Activated T-helper 1 cell treated with Interleukin-2 at 50 U/mL for 16 hours (primary cell): ENCODE measurements at places on chromosomes 13 and 19.

DNA sequence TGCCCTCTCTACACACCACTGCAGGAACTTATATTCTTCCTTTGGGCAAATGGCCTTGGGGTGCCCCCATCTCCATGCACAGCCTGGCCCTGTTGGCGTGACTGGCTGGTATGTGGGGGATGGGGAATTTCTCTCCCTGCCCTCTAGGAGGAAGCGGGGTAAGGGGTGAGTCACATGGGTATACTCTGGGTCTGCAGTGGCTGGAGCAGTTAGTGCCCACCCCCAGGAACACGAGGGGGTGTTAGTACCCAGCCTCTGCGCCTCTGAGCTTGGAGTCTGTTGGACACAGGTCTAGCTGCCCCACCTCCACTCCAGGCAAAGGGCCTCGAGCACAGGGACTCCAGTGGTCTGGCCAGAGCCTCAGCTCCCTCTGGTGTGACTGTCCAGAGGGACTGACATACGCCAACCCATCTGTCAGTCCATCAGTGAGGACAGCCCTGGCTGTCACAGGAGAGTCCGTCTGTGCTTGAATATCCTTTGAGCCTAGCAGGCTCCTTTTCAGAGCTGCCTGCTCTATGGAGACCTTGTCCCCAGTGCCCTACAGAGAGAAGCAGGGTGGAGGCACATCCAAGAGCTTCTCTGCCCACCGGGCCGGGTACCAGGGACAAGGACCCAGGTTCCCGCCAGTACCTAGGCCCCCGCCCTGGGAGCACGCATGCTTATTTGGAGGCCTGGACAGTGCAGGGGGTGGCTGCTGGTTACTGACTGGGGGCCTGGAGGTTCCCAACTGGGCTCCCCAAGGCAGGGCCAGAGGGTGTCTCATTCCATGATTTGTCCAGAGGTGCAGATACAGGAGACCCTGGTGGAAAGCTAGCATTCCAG, 66.6 kb downstream of the CHST8 start:
- no peak for DNase-seq

GRCh38 chr13:50463719-50464118, 379.8 kb downstream of the DLEU7 start:
- no peak for DNase-seq

- DNase-seq, result no peak
These were observed 349.3 kb downstream of the RBM26 start for GRCh38 chr13:79056706-79057105.

DNA sequence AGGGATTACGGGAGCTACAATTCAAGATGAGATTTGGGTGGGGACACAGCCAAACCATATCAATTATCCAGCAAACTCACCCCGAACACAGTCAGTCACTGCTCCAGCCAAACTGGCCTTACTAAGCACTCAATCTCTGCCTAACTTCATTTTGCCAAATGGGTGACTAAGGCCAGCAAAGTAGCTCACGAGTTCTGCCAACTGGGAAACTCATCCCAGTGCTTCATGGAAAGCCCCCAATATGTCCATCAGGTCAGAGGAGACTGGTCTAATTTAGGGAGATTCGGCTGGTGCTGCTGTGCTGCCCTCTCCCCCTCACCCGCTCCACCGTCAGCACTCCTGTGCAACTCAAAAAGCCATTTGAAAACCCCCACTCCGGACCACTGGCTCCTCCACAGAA, 324.0 kb downstream of the FOXO1 start:
- no peak for DNase-seq

DNA sequence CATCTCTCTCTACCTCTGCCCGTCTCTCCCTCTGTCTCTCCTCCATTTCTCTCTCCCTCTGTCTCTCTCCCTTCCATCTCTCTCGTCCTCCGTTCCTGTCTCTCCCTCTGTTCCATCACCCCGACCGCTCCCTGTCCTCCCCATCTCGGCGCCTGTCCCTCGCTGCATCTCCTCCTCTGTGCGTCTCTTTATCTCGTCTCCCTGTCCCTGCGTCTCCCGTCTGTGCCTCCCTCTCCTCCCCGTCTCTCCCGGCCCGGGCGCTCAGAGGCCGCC, 4.6 kb downstream of the GRIN2D start:
- DNase-seq, result no peak

DNA sequence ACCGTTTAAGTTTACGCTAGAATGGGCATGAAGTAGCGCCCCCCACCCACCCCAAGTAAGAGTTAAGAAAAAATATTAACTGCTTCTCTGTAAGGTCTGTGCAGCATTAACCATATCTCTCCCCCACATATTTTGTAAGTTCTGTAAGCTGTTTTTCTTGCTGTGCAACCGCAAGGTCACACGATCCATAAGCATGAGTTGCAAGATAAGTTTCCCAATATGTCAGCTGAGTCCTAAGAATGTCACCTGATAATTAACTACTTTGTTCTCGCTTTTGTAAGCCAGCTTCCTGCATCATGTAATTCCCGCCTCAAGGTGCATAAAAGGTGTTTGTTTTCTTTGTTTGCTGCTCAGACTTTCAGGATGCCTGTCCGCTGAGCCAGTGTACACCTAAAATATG, 187.0 kb downstream of the MYO16 start:
- no peak for DNase-seq

GRCh38 chr13:109685203-109685602, 101.2 kb downstream of the IRS2 start:
- DNase-seq, result no peak

DNA sequence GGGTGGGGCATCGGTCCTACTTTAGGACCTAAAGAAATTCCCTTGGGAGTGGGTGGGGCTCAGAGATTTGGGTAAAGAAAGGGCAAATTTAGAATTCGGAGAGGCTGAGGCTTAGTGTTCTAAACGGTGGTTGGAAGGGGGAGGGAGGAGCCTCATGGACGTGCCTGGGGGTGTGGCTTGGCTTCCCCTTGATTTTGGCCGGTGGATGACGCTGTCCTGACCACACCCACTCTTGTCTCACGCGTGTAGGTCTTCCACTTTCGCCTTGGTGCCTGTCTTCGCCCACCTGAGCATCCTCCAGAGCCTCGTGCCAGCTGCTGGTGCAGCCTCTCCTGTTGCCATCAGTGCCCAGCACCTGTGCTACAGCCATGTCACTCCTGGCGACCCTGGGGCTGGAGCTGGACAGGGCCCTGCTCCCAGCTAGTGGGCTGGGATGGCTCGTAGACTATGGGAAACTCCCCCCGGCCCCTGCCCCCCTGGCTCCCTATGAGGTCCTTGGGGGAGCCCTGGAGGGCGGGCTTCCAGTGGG, 1.2 kb upstream of the NUP62 start:
- no peak for DNase-seq

DNA sequence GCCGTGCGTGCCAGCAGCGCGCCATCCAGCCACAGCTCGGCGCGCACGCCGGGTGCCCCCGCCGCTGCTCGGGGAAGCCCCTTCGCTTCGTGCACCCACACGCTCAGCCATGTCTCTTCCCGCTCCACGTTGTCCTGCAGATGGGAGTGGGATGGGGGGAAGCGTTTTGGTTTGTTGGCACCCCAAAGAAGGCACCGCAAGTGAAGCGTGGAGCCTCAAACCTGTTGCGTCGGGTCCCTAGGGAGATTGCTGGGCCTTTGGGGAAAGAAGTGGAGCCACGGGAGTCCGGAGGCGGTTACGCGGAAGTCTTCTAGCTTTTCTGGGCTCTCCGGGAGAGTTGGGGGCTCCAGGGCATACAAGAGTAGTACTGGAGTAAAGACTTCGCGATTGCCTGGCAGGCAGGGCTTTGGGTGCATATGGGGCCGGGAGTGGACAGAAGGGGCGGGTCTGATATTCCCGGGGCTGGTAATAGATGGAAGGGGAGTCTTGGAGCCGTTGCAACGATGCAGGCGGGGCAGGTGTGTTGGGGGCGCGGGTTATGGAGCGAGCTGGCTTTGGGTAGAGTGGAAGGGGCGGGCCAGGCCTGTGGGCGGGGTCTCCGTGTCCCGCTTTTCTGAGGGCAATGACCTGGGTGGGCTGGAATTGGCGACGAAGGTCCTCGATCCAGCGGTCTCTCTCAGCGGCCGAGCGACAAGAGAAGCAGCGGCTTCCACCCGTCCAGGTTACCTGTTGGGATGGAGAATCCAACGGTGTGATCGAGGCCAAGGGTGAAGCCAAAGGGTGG, 6.5 kb downstream of the RASAL3 start:
- DNase-seq, result no peak

DNA sequence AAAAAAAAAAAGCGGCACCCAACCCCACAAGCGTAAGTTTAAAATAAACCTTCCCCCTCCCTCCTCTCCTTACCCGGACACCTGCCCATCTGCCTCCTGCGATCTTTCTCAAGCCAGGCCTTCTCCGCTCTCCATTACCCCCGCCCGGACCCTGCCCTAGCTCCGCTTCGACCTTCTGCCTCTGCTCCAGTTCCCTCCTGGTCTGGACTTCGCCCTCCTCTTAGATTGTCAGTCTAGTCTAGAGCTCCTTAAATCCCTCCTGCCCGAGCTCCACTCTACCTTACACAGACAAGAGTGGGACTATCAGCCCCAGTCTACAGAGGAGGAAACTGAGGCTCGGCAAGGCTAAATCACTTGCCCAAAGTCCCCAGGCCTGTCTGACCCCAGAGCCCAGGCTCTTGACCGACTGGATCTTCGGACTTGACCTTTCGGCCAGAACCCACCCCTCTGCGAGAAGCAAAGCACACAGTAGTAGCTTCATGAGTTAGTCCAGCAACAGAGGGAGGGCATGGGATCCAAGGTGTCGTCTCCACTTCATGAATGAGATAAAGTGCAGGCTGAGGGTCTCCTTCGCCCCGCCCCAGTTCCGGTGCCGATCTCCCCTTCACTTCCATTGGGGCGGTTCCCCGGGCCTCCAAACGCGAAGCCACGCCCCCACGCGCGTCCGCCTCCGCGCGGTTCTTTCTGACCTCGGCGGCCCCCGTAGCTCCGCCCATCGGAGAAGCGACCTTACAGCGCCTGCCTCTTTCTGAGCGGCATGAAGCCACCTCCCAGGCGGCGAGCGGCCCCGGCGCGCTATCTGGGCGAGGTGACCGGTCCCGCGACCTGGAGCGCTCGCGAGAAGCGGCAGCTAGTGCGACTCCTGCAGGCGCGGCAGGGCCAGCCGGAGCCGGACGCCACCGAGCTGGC, at the start of gene SNAPC2:
TSS of gene SNAPC2 (plus strand) at position 729 of the 909 bp plus-strand sequence. CDS start at position 758, 29 bp downstream.
- DNase-seq, result peak; percentile 91

DNA sequence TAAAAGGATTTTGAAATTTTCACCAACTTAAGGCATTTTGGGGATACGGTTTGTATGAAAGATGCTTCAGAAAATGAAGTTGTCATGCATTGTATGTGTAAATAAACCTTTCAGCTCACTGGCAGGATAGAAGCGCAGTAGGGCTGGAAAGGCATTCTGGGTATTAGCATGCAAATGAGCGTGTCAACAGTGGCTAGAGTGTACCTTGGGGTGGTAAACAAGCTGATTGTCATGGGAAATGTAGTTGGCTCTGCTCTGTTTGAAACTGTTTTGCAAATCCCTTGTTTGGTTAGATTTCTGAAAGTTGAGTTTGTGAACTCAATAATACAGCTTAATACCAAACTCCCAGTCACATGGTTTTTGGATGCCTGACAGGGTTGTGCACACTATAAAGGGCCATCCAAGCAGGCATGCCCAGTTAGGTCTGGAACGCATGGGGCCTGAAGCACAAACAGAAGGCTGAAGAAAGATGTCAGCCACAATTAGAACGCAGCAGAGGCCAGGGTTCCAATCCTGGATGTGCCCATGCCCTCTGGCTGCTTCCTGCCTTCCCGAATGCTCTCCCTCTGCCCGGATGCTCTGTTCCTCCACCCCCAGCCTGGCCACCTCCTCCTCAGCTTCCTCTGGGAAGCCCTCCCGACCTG, 14.6 kb downstream of the GSX1 start:
- DNase-seq, result no peak

DNA sequence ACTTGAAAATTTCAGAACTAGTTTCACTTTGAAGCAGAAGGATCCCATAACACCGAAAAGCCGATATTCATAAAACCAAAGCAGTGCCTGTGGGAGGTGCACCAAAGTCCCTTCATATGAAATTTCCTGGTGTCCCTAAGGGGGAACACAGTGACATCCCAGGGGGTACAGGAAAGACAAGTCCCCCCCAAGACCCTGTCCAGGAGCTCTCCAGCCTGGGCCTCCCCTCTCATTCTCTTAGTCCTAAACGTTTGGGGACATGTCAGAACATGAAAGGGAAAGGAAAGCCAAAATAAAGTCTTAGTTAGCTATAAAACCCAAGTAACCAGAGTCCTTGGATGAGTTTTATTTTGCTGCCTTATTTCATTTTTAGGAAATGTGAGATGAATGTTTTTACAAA, 56.6 kb downstream of the MRPL57 start:
- DNase-seq, result no peak
